ENCODE measurements at places on chromosomes 7 and 10.

- H3K27ac ChIP-seq = no peak overlapping the region
- no peak overlapping the region for H3K4me3 ChIP-seq
- no peaks in the 10 kb centered on the region for H3K27me3 ChIP-seq
- H3K36me3 ChIP-seq = no peaks in the 10 kb centered on the region
- no peaks in the 10 kb centered on the region for H3K4me1 ChIP-seq
Observed at GRCh38 chr7:30852308-30852684, 59.4 kb upstream of the AQP1 start.

GRCh38 chr7:135597181-135597925, 39.6 kb downstream of the NUP205 start:
- no peaks in the 10 kb centered on the region for H3K27me3 ChIP-seq
- peaks cover 31% of the 10 kb centered on the region for H3K36me3 ChIP-seq
- H3K4me3 ChIP-seq = no peak overlapping the region
- H3K27ac ChIP-seq = no peak overlapping the region

DNA sequence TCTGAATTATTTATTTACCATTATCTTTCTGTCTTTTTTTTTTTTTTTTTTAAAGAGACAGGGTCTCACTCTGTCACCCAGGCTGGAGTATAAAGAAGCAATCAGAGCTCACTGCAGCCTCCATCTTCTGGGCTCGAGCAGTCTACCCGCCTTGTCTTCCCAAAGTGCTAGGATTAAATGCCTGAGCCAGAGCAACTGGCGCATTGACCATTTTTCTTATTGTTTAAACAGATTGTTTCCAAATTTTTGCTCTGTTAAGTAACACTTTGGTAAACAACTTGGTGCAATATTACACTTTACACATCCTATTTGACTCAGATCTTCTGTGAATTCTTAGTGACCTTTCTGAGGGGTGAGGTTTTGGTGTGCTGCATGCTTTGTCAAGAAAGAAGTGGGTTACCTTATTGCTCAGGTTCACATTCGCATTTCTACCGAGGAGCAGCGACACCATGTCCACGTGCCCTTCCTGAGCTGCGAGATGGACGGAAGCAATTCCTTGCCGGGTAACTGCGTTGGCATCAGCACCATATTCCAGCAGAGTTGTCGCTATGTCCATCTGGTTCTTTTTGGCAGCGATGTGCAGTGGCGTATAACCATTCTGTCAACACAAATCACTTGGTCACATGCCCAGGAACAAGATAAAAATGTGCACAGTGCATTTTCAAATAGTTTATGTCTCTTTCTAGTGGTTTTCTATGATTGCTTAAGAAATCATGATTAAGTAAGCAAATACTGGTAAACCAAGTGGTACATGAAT, 203.2 kb downstream of the ANK3 start:
- no peaks in the 10 kb centered on the region for H3K27me3 ChIP-seq
- no peaks in the 10 kb centered on the region for H3K4me1 ChIP-seq
- H3K27ac ChIP-seq = no peak overlapping the region
- H3K36me3 ChIP-seq = no peaks in the 10 kb centered on the region
- H3K4me3 ChIP-seq = no peak overlapping the region

GRCh38 chr7:44460325-44460724, 30.1 kb downstream of the NUDCD3 start:
- H3K4me3 ChIP-seq = no peak overlapping the region
- no peak for DNase-seq
- no peaks in the 10 kb centered on the region for H3K27me3 ChIP-seq
- H3K27ac ChIP-seq = no peak overlapping the region
- no peaks in the 10 kb centered on the region for H3K36me3 ChIP-seq
- H3K4me1 ChIP-seq = no peaks in the 10 kb centered on the region

- no peaks in the 10 kb centered on the region for H3K4me1 ChIP-seq
- DNase-seq = no peak
Observed at GRCh38 chr7:40782836-40783235, 648.0 kb downstream of the SUGCT start.

DNA sequence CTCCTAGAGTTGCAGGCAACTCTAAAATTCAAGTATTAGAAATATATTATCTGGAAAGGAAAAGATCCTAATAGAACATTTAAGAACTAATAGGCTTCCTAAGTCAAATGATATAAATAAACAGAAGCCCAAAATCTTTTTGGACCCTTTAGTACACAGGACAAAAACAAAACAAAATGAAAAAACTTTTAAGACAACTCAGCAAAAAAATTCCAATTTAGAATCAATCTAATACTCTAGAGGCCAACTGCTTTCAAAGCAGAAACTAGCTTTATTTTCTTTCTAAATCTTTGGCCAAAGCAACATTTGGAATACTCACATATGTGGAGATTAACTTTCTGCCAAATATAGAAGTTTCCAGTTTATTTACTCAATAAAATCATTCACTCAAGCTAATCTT, 65.2 kb downstream of the CALCR start:
- H3K4me3 ChIP-seq = no peak overlapping the region
- DNase-seq = no peak
- no peaks in the 10 kb centered on the region for H3K27me3 ChIP-seq
- no peak overlapping the region for H3K27ac ChIP-seq
- no peaks in the 10 kb centered on the region for H3K4me1 ChIP-seq

- H3K27ac ChIP-seq = no peak overlapping the region
- no peaks in the 10 kb centered on the region for H3K36me3 ChIP-seq
- no peak for DNase-seq
Observed at GRCh38 chr10:60914690-60915141, 29.3 kb downstream of the RHOBTB1 start.

- no peaks in the 10 kb centered on the region for H3K4me1 ChIP-seq
- no peak overlapping the region for H3K4me3 ChIP-seq
- H3K27me3 ChIP-seq = no peaks in the 10 kb centered on the region
- no peak for DNase-seq
Observed at GRCh38 chr7:50227726-50228125, 76.8 kb upstream of the IKZF1 start.

DNA sequence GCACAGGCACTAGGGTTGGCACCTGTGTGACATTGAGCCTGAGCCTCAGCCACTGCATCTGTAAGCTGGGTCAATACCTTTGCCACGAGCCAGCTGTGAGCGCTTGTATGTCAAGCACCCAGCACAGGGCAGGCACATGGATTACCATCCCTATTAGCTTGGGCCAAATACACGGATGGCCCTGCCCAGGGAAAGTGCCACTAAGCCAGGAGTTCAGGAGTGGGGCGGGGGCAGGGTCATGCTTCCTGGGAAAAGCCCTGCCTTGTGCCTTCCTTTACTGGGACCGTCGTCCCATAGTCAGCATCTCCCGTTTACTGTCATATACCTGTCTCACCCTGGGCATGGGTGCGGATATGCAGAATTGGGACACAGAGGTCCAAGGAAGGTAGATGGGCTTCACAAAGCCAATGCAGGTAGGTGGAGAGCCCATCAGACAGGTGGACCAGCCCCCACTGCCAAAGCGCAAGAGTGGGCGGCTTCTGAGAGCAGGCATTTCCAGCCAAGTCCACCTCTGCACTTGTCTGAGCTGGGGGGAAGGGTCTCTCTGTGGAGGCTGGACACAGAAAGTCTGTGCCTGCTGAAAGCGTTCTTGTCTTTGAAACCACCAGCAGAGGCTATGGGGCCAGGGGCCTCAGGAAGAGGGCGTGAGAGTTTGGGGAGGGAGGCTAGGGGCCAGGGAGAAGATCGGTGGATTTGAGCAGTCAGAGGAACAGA, 72.6 kb downstream of the VWA2 start:
- H3K36me3 ChIP-seq = no peaks in the 10 kb centered on the region
- no peak for DNase-seq
- no peak overlapping the region for H3K27ac ChIP-seq
- H3K4me3 ChIP-seq = no peak overlapping the region

DNA sequence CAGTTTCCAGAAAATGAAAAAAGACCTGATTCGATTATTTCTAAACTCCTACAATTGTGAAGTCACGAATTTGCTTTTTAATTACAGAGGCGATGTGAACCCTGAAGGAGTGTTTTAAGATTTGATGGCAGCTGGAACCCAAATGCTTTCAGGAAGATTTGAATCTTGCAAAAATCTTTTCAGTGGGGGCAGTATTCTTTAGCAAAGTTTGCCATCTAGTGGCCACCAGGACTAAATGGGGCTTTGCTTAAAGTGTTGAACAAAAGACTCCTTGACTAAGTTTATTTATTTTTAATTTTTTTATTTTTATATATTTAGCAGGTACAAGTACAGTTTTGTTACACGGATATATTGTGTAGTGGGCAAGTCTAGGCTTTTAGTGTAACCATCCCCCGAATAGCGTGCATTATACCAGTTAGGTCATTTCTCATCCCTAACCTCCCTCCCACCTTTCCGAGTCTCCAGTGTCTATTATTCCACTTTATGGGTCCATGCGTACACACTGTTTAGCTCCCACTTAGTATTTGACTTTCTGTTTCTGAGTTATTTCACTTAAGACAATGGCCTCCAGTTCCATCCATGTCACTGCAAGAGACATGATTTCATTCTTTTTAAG, 98.8 kb downstream of the CACNB2 start:
- no peaks in the 10 kb centered on the region for H3K27me3 ChIP-seq
- no peak overlapping the region for H3K27ac ChIP-seq
- H3K4me3 ChIP-seq = no peak overlapping the region
- no peaks in the 10 kb centered on the region for H3K36me3 ChIP-seq

DNA sequence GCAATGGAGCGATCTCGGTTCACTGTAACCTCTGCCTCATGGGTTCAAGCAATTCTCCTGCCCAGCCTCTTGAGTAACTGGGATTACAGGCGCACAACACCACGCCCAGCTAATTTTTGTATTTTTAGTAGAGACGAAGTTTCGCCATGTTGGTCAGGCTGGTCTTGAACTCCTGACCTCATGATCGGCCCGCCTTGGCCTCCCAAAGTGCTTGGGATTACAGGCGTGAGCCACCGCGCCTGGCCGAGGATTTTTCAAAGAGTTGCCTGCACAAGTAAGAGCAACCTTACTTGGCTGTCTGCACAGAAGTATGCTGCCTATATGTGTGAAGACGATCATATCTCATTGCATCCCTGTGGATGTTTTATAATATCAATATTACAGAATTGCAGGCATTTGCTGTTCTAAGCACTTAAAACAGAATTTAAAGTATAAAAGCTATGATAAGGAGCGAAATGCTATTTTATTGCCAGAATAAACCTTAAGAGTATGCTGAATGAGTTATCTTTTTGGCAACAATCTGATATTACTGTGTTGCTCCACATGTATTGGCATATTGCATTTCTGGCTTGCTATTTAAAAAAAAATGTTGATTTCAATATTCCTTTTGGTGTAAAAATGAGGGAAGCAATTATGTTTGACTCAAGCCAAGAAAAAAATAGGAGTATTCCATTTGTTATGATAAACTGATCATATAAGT, 379.4 kb upstream of the SEMA3D start:
- no peak overlapping the region for H3K4me3 ChIP-seq
- H3K4me1 ChIP-seq = no peaks in the 10 kb centered on the region
- H3K27ac ChIP-seq = no peak overlapping the region
- no peak for DNase-seq
- no peaks in the 10 kb centered on the region for H3K27me3 ChIP-seq

GRCh38 chr10:83459124-83459523, 680.2 kb upstream of the GHITM start:
- H3K4me1 ChIP-seq = no peaks in the 10 kb centered on the region
- DNase-seq = no peak
- H3K27me3 ChIP-seq = no peaks in the 10 kb centered on the region
- no peak overlapping the region for H3K27ac ChIP-seq
- H3K36me3 ChIP-seq = no peaks in the 10 kb centered on the region
- H3K4me3 ChIP-seq = no peak overlapping the region

- H3K27ac ChIP-seq = no peak overlapping the region
- DNase-seq = no peak
- H3K27me3 ChIP-seq = no peaks in the 10 kb centered on the region
- H3K4me1 ChIP-seq = peaks cover 8% of the 10 kb centered on the region
- no peak overlapping the region for H3K4me3 ChIP-seq
- no peaks in the 10 kb centered on the region for H3K36me3 ChIP-seq
Observed at GRCh38 chr7:28161331-28161730, 19.3 kb downstream of the JAZF1 start.

GRCh38 chr7:138483531-138483930, 23.5 kb downstream of the TRIM24 start:
- no peak for DNase-seq
- no peaks in the 10 kb centered on the region for H3K36me3 ChIP-seq
- H3K27ac ChIP-seq = no peak overlapping the region

- peak; percentile 61 for DNase-seq
- peak overlapping the region; percentile 82 for H3K4me3 ChIP-seq
- H3K27me3 ChIP-seq = no peaks in the 10 kb centered on the region
- no peaks in the 10 kb centered on the region for H3K36me3 ChIP-seq
Observed at GRCh38 chr7:8260871-8261694, 884 bp downstream of the ICA1 start.

- no peak for DNase-seq
- H3K36me3 ChIP-seq = no peaks in the 10 kb centered on the region
- H3K27ac ChIP-seq = no peak overlapping the region
- H3K27me3 ChIP-seq = no peaks in the 10 kb centered on the region
- H3K4me1 ChIP-seq = no peaks in the 10 kb centered on the region
- H3K4me3 ChIP-seq = no peak overlapping the region
Observed at GRCh38 chr7:44062903-44063295, 2.5 kb downstream of the PGAM2 start.

DNA sequence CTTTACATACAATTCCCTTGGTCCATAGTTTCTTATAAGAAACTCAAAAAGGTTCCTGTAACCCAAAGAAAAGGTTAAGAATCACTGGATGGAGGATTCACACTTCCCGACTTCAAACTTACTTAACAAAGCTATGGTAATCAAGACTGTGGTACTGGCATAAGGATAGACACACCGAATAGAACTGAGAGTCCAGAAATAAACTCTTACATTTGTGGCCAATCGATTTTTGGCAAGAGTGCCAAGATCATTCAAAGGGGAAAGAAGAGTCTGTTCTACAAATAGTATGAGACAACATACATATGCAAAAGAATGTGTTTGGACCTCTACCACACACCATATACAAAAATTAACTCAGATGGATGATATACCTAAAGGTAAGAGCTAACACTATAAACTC, 32.8 kb downstream of the KDM7A start:
- no peak for DNase-seq
- no peak overlapping the region for H3K4me3 ChIP-seq
- H3K27me3 ChIP-seq = no peaks in the 10 kb centered on the region
- no peak overlapping the region for H3K27ac ChIP-seq
- H3K4me1 ChIP-seq = no peaks in the 10 kb centered on the region

GRCh38 chr10:45452743-45453452, 78.9 kb downstream of the ALOX5 start:
- H3K27ac ChIP-seq = peak overlapping the region; percentile 76
- no peak for DNase-seq
- no peak overlapping the region for H3K4me3 ChIP-seq
- H3K27me3 ChIP-seq = no peaks in the 10 kb centered on the region
- H3K36me3 ChIP-seq = peaks cover 7% of the 10 kb centered on the region

GRCh38 chr7:101956130-101956529, 138.7 kb downstream of the CUX1 start:
- H3K27ac ChIP-seq = no peak overlapping the region
- no peaks in the 10 kb centered on the region for H3K27me3 ChIP-seq
- no peak for DNase-seq
- no peaks in the 10 kb centered on the region for H3K36me3 ChIP-seq
- no peak overlapping the region for H3K4me3 ChIP-seq
- no peaks in the 10 kb centered on the region for H3K4me1 ChIP-seq

DNA sequence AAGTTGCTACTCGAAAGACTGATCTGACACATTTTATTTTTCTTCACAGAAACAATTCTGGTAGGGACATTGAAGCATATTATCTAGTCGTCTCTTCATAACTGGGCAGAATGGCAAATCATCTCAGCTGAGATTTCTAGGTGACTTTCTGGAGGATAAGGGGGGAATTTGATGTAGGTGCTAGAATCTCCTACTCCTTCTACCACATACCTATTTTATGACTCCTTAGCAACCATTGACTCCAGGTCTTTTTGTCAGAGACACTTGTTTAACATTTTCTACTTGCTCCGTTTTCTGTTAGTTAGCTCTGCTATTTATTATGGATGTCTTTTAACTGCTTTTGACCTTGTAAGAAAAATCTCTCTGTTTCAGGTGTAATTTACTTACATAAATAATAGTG, 380.9 kb upstream of the SEMA3C start:
- H3K4me3 ChIP-seq = no peak overlapping the region
- H3K27ac ChIP-seq = no peak overlapping the region
- no peaks in the 10 kb centered on the region for H3K4me1 ChIP-seq
- no peaks in the 10 kb centered on the region for H3K36me3 ChIP-seq

All from pancreas (tissue), 10 donors.